Stimulated activated CD8-positive, alpha-beta memory T cell treated with anti-CD3 and anti-CD28 coated beads, Interleukin-15, amount 100 ng/mL, for 48 hours (primary cell): ENCODE measurements at places on chromosomes 7 and 10.

GRCh38 chr10:48507494-48507893 is 97.4 kb downstream of the ARHGAP22 start:
- no peak for DNase-seq

DNA sequence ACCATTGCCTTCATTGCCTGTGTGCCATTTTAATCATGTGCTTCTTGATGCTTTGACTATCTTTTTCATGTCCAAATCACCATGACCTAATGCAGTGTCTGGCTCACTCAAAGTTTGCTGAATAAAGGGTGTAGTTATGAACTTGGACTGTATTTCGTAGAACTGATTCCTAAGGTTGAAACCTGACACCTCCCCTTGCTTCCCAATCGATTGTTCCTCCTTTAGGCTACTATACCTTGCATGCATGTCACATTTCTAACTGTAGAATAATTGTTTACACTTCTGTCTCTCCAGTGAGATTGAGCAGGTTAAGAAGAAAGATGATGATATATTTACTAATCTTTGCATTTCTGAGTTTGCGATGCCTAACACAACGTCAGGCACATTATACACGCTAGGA is 41.0 kb upstream of the CDK1 start:
- no peak for DNase-seq

GRCh38 chr10:86506062-86506461 is 15.5 kb downstream of the WAPL start:
- DNase-seq = no peak

DNA sequence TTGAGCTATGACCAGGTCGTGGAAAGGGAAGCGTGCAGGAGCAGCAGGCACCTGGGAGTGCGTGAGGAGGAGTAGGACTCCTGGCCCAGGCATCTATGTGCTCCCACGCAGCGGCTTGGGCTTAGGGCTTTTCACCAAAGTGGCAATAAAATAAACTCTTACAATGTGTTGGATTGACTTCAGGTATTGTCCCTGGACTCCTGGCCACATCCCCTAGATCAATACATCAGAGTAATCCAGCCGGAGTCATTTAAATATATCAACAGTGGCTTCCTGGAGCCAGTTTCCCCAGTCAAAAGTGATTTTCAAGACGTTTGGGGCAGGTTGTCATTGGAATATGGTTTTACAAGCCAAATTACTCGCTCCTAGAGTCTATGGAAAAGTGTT is 344.4 kb downstream of the WDR11 start:
- DNase-seq = no peak

- no peak for DNase-seq
Measured at GRCh38 chr10:14728346-14728745, 46.4 kb downstream of the FAM107B start.

DNA sequence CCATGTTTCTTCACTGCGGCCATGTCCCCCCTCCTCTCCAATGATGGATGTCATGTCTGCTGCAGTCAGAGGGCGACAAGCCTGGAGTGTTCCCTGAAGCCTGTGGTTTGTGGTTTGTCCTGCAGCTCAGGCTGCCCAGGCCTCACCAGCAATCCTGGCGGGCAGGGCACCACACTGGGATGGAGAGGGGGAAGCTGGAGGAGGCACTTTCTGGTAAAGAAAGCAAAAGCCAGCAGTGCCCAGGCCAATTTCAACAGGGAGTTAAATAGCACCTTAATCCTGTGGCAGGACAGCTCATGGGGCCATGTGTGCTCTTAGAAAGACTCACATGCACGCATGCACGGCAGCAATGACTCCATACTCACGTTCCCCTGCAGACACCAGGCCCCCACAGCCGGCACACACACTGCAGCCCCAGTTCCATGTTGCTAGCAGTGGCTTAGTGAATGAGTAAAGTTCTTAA is 158.3 kb downstream of the EGFR start:
- no peak for DNase-seq

- no peak for DNase-seq
Measured at GRCh38 chr10:83108565-83109333, 1030.6 kb upstream of the GHITM start.

GRCh38 chr10:28564905-28565304 is 32.0 kb downstream of the WAC start:
- no peak for DNase-seq

DNA sequence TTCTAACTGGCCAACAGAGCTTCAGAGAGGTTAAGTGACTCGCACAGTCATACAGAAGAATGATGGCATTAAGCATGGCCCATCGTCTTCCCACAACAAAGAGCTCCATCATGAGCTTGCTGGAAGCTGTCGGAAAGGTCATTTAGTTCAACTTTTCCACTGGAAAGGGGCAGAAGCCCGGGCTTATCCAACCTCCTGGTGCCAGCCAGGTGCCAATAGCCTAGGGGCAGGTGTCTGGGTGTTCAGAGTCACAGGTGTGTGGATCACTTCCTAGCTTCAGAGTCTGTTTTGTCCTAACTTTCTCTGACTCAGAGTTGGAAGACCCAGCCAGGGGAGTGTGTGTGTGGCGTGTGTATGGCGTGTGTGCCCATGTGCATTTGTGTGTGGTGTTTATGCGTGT is 1.3 kb upstream of the TRPV6 start:
- no peak for DNase-seq

- no peak for DNase-seq
Measured at GRCh38 chr7:69941077-69941651, 342.9 kb downstream of the AUTS2 start.

DNA sequence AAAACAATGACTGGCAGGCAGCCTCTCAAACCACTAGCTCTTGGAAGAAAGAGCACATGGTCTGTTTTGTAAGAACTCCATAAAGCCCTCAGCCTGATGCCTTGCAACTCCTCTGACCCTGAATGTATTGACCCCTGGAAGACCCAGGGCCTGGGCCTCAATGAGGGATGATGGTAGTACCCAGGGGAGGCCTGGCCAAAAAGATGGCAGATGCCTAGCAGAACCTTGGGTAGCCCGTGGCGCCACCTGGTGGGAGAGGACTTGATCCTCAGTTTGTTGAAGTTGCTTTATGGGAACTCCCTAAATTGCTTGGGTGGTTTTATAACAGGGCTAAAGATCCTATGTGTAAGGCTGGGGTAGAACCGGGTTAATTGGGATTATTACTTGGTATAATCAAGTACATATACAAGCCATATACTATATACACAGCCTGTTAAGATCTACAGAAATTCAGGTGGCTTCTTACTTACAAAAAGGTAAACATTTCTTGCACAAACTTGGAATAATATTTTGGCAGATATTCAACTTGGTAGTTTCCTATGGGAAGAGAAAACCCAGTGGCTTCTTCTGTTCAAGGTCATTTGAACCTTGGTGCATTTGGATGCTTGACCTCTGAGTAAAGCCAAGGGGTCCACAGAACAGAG is 95.8 kb upstream of the CACUL1 start:
- DNase-seq = peak; percentile 69

GRCh38 chr7:49580000-49580399 is 193.4 kb upstream of the VWC2 start:
- no peak for DNase-seq

DNA sequence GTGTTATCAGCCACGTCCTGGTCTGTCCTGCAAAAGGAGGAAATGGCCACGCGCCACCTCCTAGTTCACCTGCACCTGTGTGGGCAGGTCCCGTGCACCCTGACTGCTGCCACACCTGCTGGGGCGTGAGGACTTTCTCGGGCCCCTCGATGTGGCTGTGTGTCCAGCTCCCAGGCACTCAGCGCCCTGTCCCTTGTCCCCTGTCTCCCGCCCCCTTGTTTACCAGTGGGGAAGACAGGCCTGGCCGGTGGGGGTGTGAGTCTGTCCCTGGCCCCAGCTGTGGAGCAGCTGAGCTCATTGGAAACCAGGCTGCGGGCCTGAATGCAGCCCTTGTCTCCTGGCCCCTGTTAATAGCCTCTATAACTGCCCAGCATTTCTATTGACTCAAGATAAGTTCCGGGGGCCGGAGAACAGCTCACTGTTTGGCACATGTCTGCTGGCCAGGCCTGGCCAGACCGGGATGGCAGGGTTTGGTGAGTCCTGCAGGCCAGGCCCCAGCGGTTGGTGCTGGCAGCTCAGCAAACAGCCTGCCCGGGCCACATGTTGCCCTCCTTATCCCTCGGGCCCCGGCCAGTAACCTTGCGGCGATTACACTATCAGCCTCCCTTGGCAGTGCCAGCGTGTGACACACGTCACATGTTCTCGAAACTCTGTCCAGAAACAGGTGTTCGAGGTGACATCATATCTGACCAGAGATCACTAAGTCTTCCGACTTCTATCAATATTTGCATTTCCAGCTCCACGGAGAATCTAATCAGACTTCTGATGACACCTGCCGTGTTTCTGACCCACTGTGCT is 52.1 kb downstream of the FOXL3 start:
- no peak for DNase-seq

DNA sequence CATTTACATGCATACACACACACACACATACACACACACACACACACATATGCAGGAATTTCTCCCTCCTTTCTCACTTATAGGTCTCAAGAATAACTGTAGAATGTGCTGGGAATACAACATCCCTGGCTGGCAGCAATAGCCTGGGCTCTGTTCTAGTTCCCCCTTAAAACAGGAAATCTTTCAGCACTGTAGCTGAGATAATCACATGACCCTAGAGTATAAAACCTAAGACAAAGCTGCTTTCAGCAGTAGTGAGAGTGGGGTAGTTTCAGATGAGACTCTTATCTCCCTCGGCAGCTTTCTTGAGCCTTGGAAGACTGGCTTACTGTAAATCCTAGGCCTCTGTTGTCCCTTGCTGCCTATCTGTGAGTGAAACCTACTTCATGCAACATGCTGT is 137.4 kb upstream of the AKR1E2 start:
- no peak for DNase-seq

DNA sequence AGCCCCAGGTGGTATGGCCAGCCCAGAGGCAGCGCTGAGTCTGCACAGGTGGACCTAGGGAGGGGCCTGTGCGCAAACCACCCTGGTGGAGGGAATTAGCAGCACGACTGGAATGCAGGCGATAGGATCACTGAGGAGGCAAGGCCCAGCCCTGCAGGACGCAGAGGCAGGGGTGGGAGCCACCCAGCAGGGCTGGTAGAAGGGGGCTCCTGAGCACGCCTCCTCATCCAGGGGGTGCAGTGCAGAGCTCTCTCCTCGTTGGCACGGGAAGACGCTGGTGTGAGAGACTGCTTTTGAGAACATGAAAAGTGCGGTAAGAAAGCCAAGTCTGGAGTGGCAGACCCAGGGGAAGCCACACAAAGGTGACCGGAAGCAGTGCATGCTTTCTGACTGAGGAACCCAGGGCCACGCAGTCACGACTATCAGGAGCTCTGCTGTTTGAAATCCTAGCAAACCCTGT is 6.0 kb downstream of the FXYD4 start:
- DNase-seq = no peak

DNA sequence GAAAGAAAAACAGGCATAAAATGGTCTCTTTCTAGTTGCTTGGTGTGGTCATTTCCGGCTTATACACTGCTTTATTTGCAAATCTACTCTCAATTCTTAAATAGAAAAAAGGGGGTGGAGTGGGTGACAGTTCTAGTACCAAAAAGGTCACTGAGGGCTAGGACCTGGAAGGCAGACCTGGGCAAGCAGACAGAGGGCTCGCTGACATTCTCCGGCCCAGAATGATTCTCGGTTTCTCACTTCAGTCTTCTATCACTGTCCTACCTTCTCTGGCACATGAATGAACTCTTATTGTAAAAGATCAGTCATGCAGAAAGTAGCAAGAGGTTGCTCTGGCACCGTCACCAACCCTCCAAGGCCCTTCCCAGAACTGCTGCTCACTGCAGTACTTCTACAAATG is 54.0 kb downstream of the MALSU1 start:
- no peak for DNase-seq

DNA sequence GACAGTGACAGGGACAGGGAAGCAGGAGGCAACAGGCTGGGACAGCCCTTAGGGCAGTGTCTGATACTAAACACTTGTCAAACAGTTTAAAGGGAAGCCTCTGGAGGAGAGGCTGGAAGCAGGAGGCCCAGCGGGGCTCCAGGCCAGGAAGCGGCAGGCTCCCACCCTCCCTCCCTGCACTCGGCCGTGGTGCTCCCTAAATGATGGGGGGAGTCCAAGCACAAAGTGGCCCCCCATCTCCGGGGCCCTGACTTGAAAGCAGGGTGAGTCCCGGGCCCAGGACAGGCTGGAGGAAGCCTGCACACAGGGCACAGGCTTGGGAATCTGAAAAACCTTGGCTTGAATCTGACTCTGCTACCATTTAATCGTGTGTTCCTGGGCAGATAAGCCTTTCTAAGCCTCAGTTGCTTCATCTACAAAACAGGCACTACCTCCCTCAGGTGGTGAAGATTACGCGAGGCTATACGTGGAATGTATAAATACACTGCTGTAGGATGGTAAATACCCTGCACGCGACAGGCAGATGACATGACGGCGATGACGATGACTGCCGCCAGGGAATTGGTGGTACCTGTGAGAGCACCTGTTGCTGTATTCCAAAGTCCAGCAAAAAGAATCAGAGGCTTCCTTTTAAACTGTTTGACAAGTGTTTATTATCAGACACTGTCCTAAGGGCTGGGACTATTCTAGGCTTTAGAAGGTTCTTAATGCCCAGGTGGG is 34.1 kb downstream of the GBX1 start:
- no peak for DNase-seq

DNA sequence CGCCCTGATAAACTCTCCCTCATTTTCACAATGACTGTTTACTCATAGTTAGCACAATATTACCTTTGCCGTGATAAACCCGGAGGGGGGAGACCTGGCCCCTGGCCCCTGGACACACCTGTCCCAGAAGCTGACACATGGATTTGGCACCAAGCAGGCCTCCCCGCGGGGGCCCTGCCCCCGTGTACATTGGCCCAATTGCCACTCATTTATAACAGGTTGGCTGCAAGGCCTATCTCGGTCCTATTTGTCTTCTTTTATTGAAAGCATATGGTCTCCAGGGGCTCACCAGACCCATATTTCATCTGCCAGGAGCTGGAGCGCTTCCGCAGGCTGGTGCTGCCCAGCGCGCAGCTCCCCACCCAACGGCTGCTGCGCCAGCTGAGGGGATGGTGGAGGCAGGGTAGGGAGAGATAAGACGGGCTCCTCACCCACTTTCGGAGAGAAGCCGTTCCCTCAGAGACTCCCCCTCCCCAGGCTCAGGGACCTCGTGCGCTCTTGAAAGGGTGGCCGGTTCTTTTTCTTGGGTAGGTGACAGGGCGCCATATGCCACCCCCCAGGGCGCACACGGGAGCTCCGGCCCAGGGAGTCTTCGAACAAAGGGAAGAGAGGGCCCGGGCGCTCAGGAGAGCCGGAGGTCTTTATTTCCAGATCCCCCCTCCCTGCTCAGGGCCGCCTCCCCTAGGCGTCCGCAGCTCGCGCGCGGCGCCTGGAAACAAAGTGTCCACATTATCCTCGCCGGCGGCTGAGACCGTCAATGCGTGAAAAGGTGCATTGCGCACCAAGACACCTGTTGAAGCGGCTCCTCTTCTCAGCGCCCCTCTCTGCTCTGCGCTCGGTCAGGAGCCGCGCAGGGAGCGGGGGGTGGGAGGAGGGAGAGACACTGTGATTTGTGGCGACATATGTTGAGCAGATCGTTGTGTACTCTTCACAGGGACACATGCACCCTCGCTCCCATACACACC is 4.3 kb upstream of the NEUROG3 start:
- no peak for DNase-seq
